ENCODE measurements at places on chromosomes 1 and 21.
A peak's percentile ranks its signal among the peaks of the same experiment; 100 is the strongest.

DNA sequence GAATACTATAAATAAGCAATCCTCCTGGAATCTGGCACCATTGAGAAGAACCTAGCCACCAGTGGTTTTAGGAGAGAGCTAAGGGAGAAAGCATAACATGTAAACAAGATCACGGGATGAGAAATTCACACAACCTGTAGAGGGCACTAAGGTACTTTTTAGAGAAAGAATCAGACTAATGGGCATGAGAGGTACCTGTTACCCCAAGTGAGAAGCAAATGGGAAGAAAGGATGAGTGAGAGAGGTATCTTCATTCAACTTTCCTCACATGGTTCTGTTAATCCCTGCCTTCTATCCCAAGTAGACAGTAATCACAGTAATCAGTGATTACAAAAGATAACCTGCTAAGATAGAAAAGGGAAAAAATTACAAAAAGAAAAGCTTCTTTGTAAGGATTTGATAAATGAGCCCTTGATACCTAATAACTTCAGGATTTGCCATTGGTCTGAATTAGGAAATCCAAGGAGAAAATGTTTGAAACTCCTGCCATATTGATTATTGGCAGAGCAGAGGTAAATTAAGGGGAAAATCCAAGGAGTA, 251.1 kb upstream of the ADGRL2 start:
- DNase-seq = no peak

GRCh38 chr1:219381396-219381795, 207.7 kb downstream of the LYPLAL1 start:
- DNase-seq = no peak

DNA sequence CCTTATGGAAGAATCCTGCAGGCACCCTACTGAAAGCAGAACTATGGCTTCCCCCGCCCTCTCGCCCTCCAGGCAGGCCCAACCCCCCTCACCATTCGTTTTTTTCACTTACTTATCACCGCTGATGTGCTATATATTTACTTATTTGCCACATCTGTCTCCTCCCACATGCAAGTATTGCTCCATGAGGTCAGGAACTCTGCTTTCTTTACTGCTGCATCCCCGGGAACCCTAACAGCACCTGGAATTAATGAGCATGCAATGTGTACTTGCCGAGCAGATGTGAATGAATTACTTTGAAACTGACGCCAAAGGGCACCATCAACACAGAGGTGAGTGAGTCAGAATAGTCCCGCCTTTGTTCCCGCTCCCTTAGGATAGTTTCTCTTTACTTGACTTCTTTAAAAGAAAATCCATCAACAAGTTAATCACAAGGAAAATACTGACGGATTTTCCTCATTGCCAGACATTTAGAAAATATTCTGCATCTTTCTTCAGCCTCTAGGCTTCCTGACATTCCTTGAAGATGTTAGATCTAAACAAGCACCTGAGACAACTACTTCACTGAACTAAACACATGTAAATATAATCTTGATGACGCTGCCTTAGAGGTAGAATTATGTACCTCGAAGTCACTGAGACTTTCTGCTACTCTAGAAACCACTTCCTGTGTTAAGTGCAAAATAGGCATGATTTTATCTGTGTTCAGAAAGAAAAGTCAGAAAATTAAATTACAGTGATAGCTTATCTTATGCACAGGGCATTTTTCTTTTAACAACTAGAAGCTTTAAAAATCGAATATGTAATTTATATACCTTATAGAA, 17.5 kb upstream of the RAB4A start:
- no peak for DNase-seq

DNA sequence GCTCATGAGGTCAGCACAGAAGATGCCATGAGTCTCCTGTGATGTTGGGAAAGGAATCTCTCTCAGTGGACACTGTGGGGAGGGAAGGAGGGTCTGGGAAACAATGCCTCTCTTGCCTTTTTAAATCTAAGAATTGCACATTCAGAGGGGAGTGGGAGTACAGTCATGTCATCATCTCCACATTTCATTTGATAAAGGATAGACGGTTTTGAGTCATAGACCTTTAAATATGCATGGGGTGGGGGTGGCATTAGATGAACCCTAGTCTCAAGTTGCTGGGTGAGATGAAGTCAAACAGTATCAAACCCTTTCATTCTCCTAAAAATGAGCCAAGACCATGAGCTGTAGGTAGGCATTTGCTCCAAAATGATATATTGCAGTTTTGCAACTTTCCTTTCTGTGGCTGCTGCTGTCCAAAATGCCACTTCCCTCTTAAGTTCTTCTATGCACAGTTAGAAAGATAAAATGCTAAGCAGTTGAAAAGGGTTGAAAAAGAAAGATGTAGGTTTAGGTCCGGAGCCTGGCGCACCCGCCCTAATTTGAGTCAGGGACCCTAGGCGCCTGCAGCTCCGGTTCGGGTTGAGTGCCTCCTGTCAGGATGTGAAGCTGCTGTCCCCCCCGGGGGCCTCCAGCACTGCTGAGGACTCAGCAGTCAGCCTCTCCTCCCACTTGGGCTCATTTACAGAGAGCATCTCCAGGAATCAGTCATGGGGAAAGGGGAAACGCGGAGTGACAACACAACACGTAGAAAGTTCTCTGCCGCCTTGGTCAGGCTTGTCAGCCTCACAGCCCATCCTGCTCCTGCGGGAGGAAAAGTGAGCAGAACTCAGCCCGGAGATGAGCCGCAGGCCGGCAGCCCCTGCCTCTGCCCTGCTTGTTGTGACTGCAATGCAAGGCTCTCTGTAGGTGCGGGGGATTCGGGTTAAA, 479.3 kb upstream of the RUNX1 start:
- peak; percentile 56 for DNase-seq

GRCh38 chr1:245458761-245459174, 304.0 kb downstream of the KIF26B start:
- no peak for DNase-seq

GRCh38 chr1:195345149-195345548, 1263.1 kb downstream of the KCNT2 start:
- no peak for DNase-seq

DNA sequence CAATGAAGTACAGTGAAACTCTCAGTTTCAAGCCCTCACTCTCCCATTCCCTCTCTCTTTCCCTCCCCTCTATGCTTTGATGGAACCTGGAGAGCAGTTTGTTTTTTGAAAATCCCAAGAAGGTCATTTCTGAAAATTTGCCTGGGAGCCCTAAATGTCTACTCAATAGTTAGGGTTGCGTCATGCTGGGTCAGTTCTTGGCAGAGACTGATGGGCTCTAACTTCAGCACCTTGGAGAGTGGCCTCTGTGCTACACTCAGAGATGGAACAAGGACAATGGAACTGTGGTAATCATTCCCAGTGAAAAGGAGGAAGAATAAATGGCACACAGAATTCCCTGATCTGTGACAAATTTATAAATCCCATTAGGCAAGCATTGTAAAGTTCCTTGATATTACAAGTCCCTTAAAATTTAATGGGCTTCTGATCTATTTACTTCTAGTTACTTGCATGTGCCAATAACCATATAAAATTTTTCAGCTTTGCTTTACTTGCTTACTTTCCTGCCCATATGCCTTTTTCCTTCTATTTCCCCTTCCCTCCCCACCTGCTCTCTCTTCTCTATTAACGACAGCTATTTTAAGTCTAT, 182.9 kb upstream of the KCND3 start:
- no peak for DNase-seq

DNA sequence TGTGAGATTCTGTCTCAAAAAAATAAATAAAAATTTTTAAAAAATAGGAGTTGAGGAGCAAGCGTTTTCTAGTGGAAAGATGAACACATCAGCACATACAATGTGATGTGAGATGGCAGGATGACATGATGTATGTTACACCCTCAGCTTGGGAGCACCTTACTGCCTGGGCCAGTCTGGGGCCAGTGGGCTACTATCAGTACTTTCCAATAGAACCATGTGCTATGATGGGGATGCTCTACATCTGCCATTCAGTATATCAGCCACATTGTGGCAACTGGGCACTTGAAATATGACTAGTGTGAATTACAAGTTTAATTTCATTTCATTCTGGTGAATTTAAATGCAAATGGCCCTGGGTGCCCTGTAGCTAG, 156.0 kb downstream of the PGBD5 start:
- DNase-seq = no peak

DNA sequence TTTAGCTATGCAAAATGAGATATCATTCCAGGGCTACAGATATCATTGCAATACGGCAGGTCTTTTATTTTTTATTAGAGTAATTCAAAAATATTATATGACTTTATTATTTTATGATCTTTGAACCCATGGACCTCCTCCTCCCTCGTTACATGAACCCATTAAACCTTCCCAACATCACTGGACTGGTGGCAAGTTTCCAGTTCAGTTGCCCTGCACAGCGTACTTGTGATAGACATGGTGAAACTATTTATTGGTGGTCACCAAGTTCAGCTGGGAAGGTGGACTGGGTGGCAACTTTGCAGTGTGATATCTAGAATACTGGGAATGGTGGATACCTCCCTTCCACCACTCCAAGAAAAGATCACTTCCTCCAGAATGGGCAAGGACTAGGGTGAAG, 52.5 kb downstream of the SLC30A10 start:
- DNase-seq = no peak

DNA sequence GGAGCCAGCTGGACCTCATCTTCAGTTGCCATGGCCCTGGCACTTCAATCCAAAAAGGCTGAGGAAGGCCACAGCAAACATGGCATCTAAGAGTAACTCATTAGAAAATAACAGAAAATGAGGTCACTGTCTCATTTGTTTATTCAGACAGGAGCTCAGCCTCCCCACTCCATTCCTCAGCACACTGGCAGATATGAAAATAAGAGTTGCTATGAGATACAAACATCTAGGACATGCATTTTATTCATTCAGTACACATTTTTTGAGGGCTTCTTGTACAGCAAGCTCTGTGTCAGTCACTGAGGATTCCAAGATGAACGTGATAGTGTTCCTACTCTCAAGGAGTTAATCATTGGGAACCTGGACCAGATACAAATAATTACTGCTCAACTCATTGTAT, 32.7 kb upstream of the TMEM125 start:
- DNase-seq = no peak

- DNase-seq = no peak
Observed at GRCh38 chr1:159055181-159055641, 21.4 kb downstream of the AIM2 start.

GRCh38 chr21:37087188-37087587, 14.1 kb downstream of the TTC3 start:
- DNase-seq = no peak

DNA sequence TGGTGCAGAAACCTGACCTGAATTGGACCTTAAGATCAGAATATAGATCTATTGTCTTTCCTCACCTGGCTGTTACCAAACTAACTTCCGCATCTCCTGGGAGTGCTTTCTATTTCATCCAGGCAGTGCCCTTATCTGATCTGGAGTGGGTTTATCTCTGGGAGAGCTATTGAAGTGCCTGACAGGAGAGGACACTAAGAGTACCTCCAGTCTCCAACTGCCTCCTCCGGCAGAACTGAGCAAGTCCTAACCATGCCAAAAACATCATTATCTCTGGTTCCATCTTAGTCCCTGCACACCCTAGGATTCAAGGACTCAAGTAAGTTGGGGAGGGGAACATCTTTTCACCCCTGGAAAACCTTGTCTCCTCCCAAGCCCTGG, 12.4 kb upstream of the KCNJ15 start:
- DNase-seq = no peak

- no peak for DNase-seq
Observed at GRCh38 chr1:40435471-40435870, 14.8 kb upstream of the ZFP69B start.

DNA sequence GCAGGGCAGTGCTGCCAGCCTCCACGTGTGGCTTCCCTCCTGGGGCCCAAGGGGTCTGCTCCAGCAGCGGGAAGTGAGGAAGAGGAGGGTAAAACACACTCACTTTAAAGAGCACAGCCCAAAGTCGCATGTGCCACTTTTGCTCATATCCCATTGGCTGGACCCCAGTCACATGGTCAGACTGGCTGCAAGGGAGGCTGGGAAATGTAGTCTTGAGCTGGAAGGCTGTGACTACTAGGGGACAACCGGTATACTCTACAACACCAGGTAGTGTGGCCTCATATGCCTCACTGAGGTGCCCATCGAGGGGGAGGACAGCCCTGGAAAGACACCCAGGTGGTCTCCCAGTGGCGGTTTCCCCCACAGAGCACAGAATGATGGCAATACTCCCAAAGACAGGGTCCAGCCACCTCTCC, 45.2 kb downstream of the CAMK2N1 start:
- DNase-seq = no peak

DNA sequence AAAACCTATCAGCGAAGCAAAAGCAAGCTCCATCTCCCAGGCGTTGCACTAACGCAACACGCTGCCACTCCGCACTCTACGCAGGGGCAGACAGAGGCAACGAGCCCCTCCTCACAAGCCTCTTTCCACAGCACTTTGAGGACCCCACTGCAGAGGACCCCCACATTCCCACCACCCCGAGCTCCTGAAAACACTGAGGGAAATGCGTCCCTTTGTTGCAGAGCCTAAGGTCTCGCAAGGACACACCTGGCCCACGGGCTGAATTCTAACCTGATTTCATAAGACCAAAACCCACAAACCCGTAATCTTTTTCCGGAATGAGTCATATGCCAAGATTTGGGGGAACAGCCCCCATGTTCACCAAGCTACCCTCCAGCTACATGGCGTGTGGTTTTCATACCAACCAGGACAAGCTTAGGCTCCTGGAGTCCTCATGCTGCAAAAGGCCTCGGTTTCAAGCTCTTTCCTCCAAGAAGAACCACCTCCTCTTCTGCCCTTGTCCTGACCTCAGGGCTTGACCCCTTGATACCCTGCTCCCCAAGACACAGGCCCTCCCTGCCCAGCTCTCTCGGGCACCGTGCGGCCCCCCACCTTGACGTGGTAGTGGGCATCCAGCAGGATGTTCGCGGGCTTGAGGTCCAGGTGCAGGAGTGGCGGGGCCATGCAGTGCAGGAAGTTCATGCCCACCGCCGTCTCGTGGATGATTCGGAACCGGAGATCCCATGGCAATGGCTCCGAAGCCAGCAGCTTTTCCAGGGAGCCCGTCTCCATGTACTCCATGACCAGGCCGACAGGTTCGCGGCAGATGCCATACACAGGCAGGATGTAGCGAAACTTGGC, 10.7 kb downstream of the RIPK4 start:
- DNase-seq = peak; percentile 55

GRCh38 chr21:29501451-29501850, 202.7 kb downstream of the BACH1 start:
- DNase-seq = no peak

DNA sequence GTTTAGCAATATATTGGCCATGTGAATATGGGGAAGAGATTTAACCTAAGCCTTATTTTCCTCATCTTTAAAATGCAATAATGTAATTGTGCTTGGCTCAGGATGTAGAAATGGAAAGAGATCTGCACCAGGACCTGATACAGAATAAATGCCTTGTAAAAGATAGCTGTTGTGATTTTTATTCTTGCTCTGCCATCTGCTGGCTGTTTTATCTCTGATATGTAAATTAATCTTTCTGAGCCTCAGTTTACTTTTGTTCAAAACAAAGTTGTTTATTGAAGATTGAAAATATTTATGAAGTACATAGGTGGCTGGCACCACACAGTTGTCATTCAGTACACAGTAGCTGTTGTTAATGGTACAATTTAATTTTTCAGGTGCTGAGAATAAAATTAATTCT, 21.9 kb downstream of the ZYG11B start:
- DNase-seq = no peak

DNA sequence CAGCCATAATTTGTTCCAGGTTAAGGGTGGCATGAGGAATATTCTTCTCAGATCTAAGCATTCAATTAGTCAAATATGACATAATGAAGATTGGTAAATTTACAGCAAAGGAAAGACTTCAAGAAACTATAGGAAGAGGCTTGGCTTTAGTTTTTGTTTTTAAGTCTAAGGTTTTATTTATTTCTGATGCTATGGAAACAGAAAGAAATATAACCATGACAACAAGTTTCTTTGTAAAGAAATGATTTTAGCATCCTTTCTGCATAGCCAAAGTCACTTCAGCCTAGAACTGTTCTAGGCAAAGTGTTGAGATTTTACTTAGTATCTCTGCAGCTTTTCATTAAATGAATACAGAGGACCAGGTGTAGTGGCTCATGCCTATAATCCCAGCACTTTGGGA, 27.7 kb downstream of the PEA15 start:
- DNase-seq = no peak
